Sciatic nerve (tissue), 2 donors: ENCODE measurements at places on chromosomes 3 and 15.
A peak's percentile ranks its signal among the peaks of the same experiment; 100 is the strongest.

DNA sequence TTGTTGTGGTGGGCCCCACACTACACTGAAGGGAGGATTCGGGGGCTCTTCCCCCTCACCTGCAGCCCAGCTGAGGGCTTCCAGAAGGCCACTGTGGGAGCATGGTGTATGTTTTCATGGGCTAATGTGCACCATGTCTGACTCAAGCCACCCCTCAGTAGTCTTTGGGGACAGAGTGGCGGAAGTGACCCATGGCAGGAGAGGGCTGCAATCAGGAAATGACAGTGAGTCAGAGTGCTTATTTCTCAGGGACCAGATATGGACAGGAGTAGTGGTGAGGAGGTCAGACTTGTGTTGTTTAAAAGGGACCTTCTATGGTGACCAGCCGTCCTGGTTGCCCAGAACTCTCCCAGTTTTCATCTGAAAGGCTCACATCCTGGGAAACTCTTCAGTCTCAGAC, 32.8 kb upstream of the SLC9A9 start:
- DNase-seq = no peak

DNA sequence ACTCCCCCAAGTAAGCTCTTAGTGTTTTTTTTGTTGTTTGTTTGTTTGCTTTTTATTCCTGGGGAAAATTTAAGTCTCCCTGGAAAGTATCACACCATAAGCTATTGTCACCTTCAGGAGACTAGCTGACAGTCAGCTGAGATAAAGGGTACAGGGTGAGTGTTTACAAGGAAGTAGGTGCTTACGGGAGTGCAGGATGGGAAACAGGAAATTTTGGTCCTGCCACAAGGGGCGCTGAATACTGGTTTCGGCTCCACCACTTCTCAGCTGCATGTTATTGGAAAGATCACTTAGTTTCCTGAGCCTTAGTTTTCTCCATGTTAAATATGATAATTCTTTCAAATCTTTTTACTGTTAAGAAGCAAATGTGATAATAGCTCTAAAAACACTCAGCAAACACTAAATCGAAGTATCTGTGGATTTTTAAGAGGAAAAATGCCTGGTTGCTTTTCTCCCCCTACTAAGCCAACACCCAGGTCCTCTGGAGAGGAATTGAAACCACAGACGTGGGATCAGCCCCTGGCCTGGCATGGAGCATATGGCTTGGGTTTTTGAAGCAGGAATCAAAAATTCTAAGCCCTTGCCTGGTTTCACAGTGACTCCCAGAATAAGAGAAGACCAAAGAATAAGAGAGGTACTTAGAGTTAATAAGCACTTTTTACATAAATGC, 90.7 kb downstream of the SCN11A start:
- peak; percentile 65 for DNase-seq

DNA sequence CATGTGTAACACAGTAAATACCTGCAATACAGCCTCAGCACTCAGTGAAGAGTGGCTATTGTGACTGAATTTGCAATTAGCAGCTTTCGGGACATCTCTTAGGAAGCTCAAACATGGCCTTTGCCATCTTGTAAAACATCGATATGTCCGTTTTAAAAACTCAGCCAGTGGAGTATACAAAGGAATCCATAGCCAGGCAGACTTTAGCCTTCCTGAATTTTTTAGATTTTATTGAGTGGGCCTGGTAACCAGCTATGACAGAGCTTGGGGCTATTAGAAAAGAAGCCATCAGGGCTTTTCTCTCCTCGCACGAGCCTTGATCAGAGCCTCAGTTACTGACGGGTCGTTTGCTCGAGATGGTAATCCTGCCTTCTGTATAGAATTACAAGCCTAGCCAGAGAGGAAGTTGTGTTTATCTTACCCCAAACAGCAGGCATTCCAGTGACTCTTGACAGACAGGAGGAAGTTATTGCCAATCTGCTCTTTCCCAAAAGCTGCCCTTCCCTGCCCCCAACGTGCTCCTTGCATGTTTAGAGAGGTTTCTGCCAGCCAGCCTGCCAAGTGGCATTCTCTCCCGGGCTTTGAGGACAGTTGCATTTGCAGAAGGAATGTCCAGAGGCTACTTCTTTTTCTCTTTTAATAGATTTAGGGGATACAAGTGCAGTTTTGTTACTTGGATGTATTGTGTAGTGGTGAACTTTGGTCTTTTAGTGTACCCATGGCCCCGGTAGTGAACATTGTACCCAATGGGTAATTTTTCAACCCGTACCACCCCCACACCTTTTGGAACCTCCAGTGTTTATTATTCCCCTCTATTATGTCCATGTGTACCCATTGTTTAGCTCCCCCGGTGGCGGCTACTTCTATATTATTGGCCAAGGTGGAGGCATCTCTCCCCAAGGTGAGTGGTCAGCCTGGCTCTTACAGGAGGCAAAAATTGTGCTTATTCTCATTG, 40.6 kb downstream of the ITPR1 start:
- no peak for DNase-seq

GRCh38 chr3:5084224-5084623, 37.9 kb upstream of the ARL8B start:
- no peak for DNase-seq

DNA sequence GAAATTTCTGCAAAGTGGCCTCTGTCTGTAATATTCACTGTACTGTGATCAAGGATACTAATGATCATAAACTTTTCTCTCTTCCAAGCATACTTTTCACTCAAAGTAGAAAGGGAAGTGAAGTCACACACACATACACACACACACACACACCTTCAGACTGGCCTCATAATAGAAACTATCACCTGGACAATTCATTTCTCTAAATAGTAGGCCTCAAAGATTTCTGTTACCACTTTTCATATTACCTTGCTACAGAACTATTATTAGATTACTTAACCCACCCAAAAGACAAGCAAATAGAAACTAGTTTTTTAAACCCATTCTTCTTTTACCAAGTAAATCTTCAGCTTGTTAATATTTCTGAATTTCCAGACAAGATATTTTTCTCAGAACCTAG, 12.2 kb downstream of the CPB1 start:
- no peak for DNase-seq

DNA sequence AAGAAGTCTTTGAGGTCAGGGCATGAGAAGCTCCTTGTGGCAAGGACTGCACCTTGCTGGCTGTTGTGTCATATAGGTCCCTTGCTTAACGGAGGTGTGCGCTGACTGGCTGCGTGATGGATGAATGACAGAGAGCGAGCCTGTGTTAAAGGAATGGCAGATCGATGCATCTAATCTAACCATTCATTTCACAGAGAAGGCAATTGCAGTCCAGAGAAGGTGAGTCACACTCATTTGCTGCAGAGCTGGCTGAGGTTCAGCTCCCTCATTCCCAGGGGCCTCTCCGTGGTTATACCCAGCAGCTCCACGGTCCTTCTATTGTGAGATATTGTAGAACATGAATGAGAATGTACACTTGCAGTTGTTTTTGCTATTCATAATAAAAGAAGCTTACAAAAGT, 289.3 kb downstream of the EPHB1 start:
- no peak for DNase-seq

GRCh38 chr3:37627951-37628620, 233.6 kb upstream of the CTDSPL start:
- DNase-seq = no peak

DNA sequence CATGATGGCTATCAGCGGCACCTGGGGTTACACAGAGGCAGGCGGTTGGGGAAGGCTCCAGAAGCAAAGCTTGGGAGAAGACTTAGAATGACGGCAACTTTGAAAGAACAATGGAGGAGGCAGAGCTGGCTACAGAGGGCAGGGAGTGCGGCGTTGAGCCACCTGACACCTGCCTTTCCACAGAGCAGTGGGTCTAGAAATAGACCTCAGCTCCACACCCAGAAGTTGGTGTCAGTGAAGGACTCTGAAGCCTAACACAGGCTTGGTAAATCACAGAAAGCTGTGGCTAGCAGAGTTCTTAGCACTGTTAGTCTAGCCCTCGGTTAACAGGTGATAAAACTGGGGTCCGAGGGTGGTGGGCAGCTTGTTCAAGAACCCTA, 23.1 kb upstream of the EHD4 start:
- no peak for DNase-seq

DNA sequence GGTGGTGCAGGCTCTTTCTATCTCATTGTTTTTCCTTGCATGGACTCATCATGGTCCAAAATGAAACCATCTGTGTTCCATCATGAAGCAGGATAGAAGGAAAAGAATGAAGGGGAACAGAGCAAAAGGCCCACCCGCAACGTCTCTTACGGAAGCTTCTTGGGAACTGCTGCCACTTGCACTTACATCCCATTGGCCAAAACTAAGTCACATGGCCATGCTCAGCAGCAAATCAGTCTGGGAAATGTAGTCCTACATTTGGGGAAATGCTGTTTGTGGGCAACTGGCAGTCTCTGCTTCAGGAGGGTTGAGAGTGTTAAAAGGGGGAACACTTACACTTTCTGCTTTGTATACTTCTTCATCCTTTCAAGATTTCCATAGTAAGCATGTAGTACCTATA, 191.6 kb downstream of the SV2B start:
- no peak for DNase-seq

GRCh38 chr3:90032980-90033641, 925.7 kb downstream of the EPHA3 start:
- no peak for DNase-seq

- DNase-seq = peak; percentile 89
Observed at GRCh38 chr3:194134231-194134756, 1.7 kb upstream of the HES1 start.

DNA sequence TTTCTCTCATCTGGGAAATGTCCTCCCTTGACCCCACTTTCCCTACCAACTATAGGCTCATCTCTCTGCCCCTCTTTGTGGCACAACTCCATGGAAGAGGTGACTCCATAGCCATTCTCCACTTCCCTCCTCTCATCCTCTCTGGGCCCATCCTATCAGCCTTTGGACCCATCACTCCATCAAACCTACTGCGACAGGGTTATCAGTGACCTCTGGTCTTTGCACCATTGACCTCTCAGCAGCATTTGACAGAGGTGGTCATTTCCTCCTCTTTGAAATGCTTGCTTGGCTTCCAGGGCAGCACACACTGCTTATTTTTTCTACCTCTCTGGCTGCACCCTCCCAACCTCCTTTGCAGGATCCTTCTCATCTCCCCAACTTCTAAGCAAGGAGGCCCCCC, 113.1 kb upstream of the SLC25A36 start:
- no peak for DNase-seq

DNA sequence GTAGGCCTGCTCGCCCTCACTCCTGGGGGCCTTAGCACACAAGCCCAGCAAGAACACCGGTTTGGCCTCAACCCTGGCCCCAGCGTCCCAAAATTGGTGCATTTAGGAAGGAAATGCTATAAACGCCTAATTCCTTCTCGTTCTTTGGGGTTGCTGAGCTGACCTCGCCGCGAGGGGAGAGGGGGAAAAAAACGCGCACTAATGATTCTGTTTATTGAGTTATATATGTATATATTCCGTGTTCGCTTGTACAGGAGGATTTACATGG, 3.9 kb downstream of the FEZF2 start:
- no peak for DNase-seq

GRCh38 chr3:191329654-191330529, at the start of gene UTS2B:
Gene UTS2B, minus strand, starts transcription at chr3:191330526. Its CDS starts 48,337 bp downstream, at chr3:191282189.
- DNase-seq = peak; percentile 63

DNA sequence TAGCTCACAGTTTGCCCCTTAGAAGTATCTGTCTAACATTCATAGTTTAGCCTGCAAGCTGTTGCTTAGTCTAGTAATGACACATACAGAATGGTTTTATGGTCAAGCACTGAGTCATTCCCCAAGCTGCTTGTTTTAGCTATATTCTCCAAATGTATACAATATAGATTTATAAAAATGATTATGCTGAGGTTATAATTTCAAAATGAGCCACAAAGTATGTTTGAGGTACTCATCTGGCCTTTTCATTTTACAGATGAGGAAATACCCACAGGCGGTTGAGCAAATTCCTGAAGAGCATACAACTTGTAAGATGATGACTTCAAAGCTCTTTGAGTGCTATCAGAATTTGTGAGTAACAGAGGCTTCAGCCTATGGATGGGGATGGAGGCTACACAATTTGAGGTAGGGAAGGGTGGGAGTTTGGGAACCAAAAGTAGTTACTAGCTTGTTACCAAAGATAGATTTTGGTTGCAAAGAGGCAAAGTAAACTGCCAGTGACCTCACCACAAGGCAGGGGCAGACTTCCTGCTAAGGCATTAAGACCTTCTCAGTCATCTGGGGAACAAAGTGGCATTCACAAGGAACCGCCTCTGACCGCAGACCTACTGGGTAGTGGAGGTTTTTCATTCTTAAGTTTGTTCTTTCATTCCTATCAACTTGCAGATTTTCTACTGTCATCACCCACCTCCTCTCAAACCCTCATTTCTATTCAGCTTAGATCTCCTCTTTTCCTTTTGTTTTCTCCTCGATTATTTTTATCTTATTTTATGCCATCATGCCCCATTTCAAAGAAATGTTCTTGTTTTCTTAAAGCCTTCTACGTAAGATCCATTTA, 257.2 kb upstream of the NECTIN3 start:
- DNase-seq = no peak

- DNase-seq = no peak
Observed at GRCh38 chr3:12816521-12817342, 20.3 kb downstream of the CAND2 start.

DNA sequence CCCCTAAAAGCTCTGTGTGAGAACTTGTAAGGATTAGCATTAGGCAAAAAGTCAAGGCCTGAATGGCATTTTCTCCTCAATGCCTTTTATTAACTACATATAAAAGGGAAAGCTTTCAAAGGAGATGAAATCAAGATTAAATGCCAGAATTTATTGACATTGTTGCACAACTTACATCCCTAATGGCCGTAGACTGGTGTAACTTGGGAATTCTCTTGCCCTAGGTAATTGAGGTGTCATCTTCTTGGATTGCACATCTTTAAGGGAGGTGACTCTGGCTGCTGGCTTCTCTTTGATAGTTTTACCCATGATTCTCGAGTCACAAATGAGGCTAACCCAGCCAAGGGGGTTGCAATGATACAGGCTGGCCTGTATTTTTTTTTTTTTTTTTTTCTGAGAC, 249.1 kb downstream of the TBL1XR1 start:
- no peak for DNase-seq

DNA sequence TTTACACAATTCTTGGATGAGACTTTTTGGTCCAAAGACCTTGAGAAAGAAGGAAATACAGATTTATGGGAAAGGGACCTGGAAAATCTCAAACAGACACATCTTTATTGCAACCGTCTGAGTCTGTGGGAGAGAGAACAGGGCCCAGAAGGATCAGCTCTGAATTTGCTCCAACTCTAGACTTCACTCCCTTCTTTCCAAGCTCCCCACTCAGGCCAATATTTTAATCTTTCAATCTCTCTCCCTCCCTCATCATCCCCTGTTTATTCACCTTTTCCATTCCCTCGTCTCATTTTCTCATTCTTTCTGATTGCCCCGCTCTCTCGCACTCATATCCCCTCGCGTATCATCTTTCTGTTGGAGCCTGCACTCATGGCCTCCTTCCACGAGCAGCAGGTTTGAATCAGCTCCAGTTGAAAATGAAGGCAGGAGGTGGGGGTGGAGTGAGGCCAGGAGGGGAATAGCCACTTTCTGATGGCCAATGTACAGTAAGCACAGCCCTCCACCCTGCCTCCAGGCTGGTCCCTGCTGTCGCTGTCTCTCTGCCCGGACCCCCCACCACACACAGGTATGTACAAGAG, 63.6 kb upstream of the BOC start:
- peak; percentile 68 for DNase-seq

DNA sequence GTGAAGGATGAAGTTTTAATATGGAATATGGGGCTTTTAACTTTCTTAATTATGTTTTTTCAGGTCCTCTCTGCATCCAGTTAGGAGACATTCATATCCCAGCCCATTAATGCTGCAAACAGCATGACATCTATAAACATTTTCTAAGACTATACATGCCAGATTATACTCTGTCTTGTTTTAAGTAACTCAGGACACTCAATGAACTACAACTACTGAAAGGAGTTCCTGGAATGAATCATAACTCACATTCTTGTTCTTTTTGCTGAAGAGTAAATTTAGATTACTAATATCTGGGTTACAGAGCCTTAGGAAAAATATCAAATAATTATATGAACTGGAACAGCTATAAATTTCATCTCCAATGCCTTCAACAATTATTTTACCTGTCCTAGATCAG, 167.4 kb downstream of the STAG1 start:
- no peak for DNase-seq
